ENCODE measurements at places on chromosomes 12 and 14. TPM values are rescaled to one million over a fixed set of nuclear protein-coding genes. Genes with fewer than 3 reads are reported as not detected.

DNA sequence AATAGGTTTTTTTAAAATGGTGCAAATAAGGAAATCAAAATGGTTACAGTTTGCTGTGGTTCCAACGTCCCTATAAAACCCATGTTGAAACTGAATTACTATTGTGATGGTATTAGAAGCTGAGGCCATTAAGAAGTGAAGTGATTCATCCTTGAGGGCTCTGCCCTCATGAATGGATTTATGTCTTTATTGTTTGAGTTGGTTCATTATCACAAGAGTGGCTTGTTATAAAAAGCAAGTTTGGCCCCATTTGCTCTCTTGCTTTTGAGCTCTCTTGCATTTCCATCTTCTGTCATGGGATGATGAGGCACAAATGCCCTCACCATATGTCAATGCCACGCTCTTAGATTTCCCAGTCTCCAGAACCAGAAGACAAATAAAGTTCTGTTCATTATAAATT is 62.3 kb downstream of the PRKD1 start:
- no peak for DNase-seq
- no peak overlapping the region for H3K4me3 ChIP-seq
- no peak overlapping the region for H3K27ac ChIP-seq
- H3K4me1 ChIP-seq, result no peaks in the 10 kb centered on the region

DNA sequence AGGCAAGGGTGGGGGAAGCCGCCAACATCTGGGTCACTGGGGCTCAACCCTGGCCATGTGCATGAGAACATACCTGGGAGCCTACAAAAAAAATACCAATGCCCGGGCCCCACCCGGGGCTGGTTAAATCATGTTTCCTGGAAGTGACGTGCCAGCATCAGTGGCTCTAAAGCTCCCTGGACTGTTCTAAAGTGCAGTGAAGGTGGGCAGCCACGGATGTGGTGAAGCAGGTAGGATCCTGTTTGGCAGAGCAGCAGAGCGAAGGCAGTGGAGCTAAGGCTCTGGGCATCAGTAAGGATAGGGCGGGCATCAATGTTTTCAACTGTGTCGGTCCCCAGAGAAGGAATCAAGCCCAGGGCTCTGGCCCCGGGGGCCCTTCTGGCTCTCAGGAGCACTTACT is 525 bp upstream of the GPR68 start:
- no peak for DNase-seq
- H3K36me3 ChIP-seq, result no peaks in the 10 kb centered on the region
- H3K27ac ChIP-seq, result peak overlapping the region; percentile 65
- no peaks in the 10 kb centered on the region for H3K27me3 ChIP-seq
- no peaks in the 10 kb centered on the region for H3K4me1 ChIP-seq
- no peak overlapping the region for H3K4me3 ChIP-seq

The GPD1 gene
- polyA plus RNA-seq, result 9.9 TPM

- H3K4me1 ChIP-seq, result no peaks in the 10 kb centered on the region
- no peak overlapping the region for H3K4me3 ChIP-seq
- no peak for DNase-seq
- no peaks in the 10 kb centered on the region for H3K36me3 ChIP-seq
- H3K27ac ChIP-seq, result no peak overlapping the region
These were observed 193.6 kb downstream of the BCL11B start for GRCh38 chr14:99078426-99078825.

The SIX4 gene
- 1.0 TPM for polyA plus RNA-seq

The CLEC9A gene
- 0.52 TPM for polyA plus RNA-seq
